AML-193 (cell line): ENCODE measurements at places on chromosomes 1 and 21.

- DNase-seq, result no peak
These were observed 8.5 kb downstream of the SERINC2 start for GRCh38 chr1:31421371-31422040.

DNA sequence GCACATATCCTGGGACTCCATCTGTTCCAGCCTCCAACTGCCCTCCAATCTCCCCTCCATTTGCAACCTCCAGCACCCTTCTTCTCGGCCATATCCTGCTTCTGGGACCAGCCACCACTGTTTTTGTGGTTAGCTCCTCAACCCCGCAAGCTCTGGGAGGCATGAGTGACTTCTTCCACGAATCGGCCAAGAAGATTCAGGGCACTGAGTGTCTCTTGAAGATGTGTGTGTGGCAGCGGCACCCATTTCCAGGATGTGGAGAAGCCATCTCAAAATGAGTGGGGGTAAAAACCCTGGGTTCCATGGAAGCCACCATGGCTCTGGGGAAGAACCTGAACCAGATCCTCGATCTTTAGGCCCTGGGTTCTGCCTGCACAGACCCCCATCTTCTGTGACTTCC lies 194.6 kb downstream of the SLC45A1 start:
- no peak for DNase-seq

DNA sequence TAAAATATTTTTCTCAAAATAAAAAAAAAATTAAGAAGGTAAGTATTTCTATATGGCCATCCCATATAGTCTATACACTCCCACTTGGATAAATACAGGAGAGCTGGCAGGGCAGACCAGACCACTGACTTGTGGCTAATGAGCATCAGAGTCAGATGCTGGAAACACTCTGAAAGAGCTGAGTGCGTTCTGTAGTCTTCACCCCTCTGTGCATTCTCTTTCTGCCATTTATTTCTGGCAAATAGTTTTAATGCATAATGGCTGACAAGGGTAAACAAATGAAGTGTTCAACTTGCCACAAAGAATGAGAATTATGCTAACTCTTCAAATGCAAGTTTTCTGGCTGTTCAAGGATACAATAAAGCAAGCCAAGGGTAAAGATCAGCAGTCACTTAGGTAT lies 191.7 kb downstream of the TTLL7 start:
- no peak for DNase-seq

DNA sequence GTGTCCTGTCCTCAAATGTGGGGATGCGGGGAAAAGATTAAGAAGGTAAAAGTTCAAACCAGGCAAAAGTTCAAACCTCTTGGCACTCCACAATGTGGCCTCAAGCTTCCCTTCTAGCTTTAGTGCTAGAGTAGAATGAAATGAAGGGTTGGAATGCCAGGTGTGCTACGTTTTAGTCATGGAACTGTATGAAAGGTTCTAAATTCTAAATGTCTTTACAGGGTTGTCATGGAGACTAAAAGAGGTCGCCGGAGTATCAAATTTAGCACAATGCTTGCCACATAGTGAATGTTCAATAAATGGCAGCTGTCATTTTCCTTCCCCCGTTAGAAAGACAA lies 57.2 kb upstream of the LRRC8D start:
- DNase-seq, result no peak

- DNase-seq, result no peak
These were observed 142.5 kb downstream of the C1orf94 start for GRCh38 chr1:34319218-34319617.

DNA sequence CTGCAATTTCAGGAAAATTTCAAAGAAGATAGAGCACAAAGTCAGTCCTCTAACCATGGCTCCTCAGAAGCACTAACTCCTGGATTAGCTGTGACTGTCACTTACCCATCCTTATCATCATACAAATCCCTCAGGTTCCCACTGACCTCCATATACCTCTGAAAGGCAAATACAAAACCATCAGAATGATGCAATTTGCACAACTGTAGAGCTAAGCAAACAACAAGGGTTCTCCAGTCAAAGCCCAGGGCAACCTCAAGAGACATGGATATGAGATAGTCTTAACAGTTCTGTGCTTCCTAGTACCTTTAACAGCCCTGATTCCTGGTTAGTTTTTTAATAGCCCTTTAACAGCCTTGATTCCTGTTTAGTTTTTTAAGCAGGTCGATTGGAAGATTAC lies 2.1 kb downstream of the SF3A3 start:
- no peak for DNase-seq

GRCh38 chr1:102084771-102085535 lies 88.2 kb upstream of the OLFM3 start:
- no peak for DNase-seq

DNA sequence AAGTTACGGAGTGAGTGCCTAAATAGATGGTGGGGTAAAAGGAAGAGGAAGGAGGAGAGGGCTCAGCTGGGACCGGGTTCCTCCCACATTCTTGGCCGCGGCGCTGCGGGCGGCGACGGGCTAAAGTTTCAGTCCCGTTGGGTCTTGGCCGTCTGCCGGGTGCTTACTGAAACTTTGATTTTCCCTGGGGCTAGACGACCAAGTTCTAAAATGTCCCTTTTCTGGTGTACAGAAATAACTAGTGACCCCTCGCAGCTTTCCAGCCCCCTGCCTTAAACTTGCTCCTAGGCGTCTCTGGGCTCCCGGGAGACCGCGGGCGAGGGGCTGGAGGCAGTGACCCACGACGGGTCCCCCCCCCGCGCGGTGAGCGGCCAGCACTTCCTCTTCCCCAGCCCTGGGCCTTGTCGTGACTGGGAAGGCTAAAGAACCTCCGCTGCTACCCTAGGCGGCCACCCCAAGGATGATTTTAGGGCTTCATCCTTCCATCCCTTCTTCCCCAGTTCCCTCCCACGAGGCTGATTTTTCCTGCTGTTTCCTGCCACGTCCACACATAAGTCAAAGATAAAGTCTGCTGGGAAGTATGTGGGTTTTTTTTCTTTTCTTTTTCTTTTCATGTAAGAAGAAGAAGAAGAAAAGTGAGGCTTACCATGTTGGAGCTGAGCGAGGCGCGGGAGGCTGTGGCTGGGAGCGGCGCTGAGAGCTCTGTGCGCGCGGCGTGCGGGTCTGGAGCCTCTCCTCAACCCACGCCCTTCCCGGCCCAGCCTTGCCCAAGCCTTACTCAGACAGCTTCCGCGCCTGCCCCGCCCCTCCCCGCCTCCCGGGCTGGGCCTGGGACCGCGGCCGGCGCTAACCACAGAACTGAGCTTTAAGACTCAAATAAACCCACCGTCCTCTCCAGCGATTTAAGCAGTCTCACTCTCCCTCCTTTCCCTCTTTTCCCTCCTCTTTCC lies at the start of gene S100A11:
TSS of gene S100A11 (minus strand) at position 738 of the 950 bp plus-strand sequence. CDS start at position 649, 89 bp downstream.
- peak; percentile 49 for DNase-seq

- no peak for DNase-seq
These were observed 1.5 kb upstream of the CRABP2 start for GRCh38 chr1:156706657-156707416.

GRCh38 chr1:162020150-162020549 lies 3.5 kb downstream of the OLFML2B start:
- DNase-seq, result no peak

- no peak for DNase-seq
These were observed 58.1 kb upstream of the GCLM start for GRCh38 chr1:93967306-93967705.

- no peak for DNase-seq
These were observed 23.7 kb upstream of the SLC45A1 start for GRCh38 chr1:8294170-8294697.

GRCh38 chr1:232923739-232924386 lies 26.5 kb upstream of the NTPCR start:
- no peak for DNase-seq

GRCh38 chr1:66360285-66360724 lies 173.6 kb upstream of the SGIP1 start:
- no peak for DNase-seq

- DNase-seq, result no peak
These were observed 56.0 kb upstream of the CITED4 start for GRCh38 chr1:40917995-40918711.

- DNase-seq, result no peak
These were observed 93.1 kb upstream of the C8B start for GRCh38 chr1:57058652-57059501.

DNA sequence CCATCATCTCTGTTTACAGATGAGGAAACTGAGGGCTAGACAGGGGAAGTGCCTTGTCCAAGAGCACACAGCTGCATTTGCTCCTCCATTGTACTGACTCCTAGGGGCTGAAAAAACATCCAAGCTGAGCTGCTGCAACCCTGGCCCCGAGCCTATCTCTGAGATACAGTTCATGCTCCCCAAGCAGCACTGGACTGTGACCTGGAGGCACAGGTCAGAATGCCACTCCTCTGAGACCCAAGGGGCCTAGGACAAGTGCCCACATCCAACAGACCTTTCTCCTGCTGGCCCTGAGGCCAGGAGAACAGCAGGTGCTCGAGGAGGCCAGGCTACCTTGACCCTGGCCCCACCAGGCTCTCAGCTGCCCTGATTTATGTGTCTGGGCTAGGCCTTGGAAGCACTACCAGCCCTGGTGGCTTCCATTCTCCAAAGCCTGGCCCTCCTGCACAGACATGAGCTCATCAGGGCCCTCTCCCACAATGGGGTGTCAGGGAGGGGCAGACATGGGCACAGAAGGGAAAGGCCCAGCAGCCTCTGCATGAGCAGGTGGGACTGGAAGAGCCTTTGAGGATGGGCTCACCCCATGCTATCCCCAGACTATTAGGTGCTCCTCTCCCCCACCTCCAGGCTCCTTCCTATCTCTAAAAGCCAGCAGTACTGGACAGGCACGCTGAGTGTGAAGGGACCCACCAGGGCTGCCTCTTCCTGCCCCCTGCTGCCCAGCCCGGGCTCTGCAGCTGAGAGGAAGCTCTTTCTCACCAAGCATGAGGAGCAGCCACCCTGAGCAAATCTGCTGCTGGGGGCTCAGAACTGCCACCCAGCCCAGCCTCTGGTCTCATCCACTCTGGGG lies 18.8 kb downstream of the ADGRB2 start:
- peak; percentile 40 for DNase-seq

- no peak for DNase-seq
These were observed 133.2 kb upstream of the BARHL2 start for GRCh38 chr1:90850181-90850897.

GRCh38 chr1:188129856-188130838 lies 1301.4 kb downstream of the PLA2G4A start:
- DNase-seq, result no peak

DNA sequence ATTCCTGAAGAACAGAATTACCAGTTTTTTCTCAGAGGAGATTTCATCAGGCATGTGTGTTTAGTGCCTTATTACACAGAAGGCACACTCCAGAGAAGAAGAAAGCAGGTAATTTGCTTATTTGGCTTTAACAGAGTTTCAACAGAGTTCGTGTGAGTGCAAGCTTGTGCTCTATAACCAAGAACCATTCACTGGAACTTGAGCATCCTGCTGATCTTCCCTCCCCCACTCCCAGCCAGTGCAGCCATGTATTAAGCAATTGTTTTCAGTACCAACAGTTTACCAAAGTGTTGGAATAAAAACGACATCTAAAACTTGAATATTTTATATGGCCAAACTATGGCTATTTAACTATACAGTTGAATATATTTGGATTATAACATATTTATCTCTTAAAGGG lies 4.3 kb downstream of the MGST3 start:
- no peak for DNase-seq

GRCh38 chr1:38336961-38337360 lies 290.4 kb upstream of the POU3F1 start:
- DNase-seq, result no peak

DNA sequence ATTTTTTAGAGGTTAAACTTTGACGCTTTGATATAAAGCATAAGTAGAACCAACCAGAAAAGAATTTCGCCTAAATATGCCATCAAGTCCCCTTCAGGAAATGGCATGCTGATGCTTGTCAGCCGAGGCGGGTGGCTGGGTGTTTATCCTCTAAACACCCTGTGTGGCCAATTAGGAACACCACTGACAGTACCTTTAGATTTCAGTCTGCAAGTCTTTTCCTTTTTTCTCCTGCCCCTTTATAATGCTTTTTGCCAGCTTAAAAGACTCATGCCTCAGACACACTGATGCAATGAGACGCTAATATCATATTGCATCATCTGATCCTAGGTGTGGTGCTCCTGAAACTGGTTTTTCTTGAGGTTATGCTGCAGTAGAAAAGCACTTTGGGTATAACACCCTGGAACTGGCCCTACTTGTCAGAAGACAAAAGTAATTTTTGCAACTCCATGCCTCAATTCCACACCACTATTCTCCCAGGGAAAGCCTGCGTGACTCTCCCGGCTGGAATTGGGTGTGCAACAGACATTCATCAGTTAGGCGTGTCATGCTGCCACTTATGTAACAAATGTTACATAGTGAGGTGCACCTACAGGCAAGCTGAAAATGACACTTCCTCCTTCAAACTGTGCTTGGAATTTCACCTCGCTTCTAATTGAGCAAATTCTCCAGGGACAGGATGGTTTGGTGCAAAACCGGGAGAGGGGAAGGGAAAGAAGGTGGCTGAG lies 2.0 kb upstream of the RCC2 start:
- peak; percentile 23 for DNase-seq

GRCh38 chr1:108316545-108316944 lies 72.7 kb upstream of the NBPF4 start:
- DNase-seq, result no peak
